Spinal cord (tissue), 10 donors: ENCODE measurements at places on chromosomes 5 and 9. TPM values are rescaled to one million over a fixed set of nuclear protein-coding genes. Genes with fewer than 3 reads are reported as not detected.

FGD3 gene
- polyA plus RNA-seq: 17.2 TPM

DNA sequence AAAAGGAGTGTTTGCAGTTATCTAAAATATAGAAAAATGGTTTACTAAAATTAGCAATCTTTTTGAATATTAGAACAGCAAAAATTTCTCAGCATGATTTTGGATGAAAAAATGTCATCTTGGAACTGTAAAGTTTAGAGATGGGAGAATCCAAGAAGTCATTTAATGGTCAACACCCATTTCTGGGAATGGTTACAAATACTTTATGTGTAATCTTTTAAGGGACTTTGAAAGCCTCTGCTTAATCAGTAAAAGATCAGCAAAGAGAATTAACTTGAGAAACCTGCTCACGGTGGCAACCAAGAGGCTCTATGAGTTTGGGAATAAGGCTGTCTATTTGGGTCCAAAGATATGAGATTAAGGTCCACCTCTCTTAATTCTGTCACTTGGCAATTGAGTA is 13.0 kb downstream of the C1QTNF3 start:
- no peak for DNase-seq

SPOCK1 gene
- polyA plus RNA-seq: 217 TPM

DNA sequence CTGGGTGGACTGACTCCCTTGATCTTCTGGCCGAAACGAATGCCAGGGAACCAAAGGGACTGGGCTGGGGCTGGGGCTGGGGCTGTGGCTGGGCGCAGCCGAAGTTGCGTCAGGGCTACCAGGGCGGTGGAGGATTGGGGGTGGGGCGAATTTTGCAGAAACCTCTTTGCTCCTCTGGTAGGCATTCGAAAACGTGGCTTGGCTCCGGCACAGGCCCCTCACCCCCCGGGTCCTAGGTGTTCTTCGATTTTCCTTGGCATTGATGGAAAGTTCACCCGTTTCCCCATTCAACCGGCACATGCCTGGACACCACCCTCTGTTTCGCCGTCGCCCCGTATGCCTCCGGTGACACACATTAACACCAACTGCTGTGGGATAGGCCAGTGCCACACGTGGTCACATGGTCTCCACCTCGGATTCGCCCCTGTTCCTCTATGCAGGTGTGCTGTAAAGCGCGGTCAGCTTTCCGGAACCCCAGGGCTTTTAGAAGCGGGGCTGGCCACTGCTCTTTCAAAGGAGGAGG is 477.1 kb downstream of the SPATA31A7 start:
- no peak for DNase-seq

- DNase-seq: peak; percentile 75
Observed at GRCh38 chr5:174189654-174190541, 144.4 kb downstream of the NSG2 start.

- DNase-seq: no peak
Observed at GRCh38 chr9:21890696-21891095, 88.3 kb downstream of the MTAP start.

PCDHB10 gene
- 15.8 TPM for polyA plus RNA-seq

GRCh38 chr5:54360089-54360488 is 49.7 kb upstream of the ARL15 start:
- DNase-seq: no peak

TAF11L5 gene
- not detected for polyA plus RNA-seq

- no peak for DNase-seq
Observed at GRCh38 chr5:16865151-16865550, 70.9 kb downstream of the MYO10 start.

NDST1 gene
- 79.3 TPM for polyA plus RNA-seq

DNA sequence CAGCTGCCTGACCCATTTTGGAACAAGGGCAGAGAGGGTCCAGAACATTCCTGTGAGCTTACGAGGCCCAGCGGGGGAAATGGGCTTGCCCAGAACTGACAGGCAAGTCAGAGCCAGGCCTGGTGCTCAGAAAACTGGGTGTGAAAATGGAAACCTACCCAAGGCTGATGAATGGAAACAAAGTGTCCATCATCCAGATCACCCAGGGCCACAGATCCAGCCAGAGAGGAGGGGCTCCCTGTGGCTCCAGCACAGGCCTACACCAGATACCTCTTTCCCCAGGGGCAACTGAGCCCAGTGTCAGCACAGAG is 3.1 kb downstream of the CLTB start:
- peak; percentile 36 for DNase-seq

DNA sequence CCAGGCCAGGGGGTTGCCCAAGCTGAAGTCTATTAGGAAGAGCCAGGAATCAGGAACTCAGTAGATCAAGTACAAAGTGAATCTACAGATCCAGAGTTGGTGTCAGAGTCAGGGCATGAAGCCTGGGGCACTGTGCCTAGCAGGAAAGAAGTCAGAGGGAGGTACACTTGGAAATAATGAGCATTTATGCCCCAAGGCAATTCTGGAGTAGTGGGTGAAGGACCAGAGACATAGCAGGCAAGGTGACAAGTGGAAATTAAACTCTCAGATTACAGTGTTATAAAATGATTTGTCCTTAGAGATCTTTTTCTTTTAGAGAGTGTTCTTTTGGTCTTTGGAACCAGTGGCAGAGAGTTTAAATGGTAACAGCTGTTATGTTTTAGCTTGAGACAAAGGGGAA is 138.0 kb downstream of the ADAMTSL1 start:
- DNase-seq: no peak

DNA sequence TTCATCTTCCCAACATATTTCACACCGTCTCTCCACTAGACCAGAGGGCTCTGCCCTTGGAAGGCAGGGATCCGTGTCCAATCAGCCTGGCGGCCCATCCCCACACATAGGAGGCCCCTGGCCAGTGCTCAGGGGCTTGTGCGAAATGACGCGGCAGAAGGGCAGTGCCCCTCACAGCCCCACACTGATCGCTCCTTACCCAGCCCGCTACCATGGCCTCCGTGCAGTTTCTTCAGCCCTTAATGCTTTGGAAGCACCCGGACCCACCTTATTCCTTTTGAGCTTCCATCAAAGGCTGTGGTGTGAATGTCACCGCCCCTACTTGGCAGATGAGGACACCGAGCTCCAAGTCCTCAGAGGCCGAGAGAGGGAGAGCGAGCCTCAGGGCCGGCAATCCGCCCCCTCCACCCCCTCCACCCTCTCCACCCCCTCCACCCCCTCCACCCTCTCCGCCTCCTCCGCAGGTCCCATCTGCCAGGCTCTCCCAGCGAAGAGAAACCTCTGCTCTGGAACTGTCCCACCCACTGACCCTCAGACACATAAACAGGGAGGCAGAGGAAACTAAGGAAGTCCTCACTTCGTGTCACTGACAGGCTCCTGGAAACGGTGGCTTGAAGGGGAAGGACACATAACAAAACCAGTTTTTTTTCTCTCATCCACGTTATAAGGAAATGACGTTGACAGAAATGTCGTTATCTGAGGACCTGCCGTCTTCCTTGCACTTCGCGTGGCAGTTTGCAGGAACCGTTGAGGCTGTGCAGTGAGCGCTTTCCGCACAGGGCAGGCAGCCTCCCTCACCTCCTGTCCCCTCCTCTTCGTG is 13.9 kb downstream of the QSOX2 start:
- no peak for DNase-seq

ADAMTS2 gene
- 13.6 TPM for polyA plus RNA-seq

DNA sequence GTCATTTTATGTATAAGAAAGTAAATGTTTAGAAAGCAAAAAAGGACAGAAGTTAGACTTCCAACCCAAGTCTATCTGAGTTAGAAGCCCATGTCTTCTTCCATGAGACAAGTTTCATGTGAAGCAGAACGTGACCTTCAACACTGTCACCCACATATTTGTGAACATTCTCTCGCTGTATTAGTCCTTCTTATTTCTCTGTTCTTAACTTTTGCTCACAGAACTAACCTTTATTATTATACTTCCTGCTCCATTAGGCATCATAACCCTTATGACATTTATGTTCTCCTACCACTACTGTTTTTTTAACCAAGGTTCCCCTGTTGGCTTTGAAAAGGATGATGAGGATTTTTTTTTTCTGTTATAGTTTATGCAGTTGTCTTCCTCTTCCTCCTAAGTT is 238.8 kb downstream of the ZNF608 start:
- DNase-seq: no peak

ACER2 gene
- polyA plus RNA-seq: 2.8 TPM

GMCL2 gene
- polyA plus RNA-seq: 0.10 TPM

- no peak for DNase-seq
Observed at GRCh38 chr5:131377785-131378325, 114.0 kb downstream of the CDC42SE2 start.

- DNase-seq: no peak
Observed at GRCh38 chr5:153896701-153897100, 142.0 kb downstream of the FAM114A2 start.

DNA sequence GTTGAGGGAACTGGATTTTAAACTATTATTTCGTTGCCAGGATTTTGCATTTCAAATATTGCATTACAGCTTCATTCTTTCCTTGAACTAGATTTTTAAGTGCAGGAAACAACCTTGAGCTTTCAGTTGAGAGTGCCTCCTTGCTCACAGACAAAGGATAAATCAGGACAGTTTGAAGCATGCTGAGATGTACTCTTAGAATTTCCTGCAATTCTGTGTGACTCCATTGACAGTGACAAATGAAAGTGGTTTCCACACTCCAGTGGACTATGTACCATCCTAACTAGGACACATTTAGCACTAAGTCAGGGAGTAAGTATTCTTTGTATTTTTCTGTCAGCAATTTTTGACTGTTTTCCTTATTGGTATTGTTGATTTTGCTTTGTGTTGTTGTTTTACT is 100.0 kb upstream of the PLCXD3 start:
- DNase-seq: no peak

DNA sequence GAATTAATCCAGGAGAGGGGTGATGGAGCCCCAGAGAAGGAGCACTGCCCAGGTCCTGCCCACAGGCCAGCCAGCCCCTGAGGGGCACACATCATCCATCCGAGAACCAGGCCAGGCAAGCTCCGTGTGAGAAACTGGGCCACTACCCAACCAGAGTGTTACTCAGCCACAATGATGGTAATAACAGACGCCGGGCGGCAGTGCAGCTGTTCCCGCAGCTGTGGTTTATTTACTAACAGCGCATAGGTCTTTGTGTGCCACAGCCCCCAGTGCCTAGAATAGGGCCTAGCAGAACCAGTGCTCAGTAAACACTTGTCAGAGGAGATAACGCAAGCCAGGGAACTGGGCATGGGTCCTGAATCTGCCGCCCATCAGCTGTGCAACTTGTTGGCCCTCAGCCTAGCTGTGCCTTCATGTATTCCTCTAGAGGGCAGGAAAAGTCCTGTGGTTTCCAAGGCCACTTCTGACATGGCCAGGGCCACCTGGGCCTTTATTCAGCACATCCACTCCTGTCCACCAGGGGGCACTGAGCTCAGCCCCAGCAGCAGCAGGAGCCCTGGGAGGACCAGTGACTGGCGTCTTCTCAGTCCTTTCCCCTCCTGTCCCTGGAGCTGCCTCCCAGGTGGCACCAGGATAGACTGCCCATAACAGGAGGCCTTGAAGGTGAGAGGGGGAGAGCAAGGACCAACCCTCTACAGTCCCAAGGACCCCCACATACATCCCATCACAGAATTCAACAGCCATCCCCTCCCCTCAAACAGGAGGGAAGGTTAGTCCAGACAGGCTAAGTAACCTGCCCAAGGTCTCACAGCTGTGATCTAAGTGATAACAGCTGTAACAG is 2.1 kb downstream of the MXD3 start:
- peak; percentile 63 for DNase-seq

GRCh38 chr5:95422838-95423237 is 31.7 kb downstream of the FAM81B start:
- DNase-seq: no peak

CDH10 gene
- polyA plus RNA-seq: 36.6 TPM

COL15A1 gene
- polyA plus RNA-seq: 21.4 TPM

ANKRD34B gene
- polyA plus RNA-seq: 2.8 TPM

DNA sequence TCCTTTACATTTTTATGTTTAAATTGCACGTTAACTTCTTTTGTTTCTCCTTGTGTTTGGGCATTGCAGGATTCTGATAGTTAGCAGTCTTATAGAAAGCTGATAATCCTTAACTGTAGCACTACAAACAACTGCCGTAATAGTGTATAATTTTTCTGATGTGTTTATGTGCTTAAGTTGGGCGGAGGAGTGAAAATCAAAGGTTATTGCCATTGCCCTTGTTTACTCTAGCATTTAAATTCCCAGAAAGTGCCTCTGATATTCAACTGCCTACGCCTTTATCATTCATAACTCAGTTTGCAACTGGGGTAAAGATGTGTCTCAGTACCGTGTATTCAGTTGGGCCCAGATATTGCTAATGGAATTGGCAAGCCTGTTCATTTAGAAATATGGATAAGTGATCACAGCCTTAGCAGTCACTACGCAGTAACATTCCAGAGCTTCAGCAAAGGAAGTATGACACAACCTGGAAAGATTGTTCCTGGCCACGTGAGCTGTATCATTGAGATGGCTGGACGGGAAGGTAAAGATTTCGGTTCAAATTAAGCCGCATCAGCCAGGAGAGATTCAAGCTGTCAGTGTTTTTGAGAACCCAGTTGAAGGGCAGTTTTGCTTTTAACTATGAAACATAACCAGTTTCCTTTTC is 28.1 kb upstream of the LRRTM2 start:
- DNase-seq: no peak

DNA sequence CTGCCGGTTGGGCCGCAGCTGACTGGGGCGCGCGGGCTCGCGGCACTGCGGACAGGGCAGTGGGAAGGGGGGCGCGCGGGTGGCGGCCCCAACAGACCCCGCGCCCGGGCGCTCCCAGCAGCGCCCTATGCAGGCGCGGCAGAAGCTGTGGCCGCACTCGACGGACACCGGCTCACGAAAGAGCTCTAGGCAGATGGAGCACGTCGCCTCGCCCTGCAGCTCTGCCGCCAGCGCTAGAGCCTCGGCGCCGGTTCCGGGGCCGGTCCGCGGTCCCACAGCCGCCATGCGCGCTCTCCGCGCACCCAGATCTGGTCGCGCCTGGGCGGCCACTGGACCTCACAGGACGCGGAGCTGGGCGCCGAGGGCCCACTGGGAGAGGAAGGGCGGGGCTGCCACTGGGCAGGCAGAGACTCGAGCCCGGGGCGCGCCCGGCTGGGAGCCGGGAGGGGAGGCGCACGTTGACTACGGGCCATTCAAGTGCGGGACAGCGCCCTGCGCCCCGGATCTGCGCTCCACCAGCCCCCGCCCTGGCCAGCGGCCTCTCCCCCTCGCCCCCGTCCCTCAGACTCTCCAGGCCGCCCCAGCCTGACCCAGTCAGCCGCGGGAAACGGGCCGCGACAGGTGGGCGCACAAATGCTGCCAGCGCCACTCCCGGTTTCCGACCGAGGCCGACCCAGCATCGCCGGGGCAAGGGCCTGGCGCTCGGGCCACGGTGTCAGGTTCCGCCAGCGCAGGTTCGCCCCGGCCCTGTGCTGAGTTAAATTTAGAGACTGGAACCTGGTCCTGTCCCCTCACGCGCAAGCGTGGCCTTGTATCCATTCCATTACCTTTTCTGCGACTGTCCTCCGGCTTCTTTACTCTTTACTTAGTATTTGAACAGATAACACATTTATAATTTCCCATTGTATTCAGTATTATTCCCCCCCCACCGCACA is at the start of gene TRIM7:
TRIM7 (minus strand) TSS at position 371 of the 935 bp plus-strand sequence; CDS start at position 285, 86 bp downstream.
- no peak for DNase-seq

EGFLAM gene
- polyA plus RNA-seq: 33.1 TPM

DNA sequence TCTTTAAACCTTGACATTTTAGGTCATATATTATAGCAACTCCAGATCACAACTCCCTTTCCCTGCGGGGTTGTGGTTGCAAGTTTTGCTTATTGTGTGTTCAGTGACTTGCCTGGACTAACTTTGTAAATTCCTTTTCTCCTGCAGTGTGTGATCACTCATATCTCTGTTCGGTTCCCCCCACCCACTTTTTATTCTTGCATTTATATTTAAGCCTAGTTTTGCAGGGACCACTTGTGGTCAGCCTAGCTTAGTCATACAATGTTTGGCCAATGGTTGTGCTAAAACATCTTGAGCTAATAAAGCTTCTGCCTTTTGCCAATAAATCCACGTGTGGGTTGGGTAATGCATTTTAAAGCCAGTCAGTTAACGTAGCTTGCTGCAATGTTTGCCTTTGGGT is 146.5 kb upstream of the IRX4 start:
- no peak for DNase-seq
